Right cardiac atrium (tissue), 5 donors: ENCODE measurements at places on chromosomes 12 and 14.

- no peak for DNase-seq
Observed at GRCh38 chr12:71354871-71355270, 84.7 kb upstream of the LGR5 start.

DNA sequence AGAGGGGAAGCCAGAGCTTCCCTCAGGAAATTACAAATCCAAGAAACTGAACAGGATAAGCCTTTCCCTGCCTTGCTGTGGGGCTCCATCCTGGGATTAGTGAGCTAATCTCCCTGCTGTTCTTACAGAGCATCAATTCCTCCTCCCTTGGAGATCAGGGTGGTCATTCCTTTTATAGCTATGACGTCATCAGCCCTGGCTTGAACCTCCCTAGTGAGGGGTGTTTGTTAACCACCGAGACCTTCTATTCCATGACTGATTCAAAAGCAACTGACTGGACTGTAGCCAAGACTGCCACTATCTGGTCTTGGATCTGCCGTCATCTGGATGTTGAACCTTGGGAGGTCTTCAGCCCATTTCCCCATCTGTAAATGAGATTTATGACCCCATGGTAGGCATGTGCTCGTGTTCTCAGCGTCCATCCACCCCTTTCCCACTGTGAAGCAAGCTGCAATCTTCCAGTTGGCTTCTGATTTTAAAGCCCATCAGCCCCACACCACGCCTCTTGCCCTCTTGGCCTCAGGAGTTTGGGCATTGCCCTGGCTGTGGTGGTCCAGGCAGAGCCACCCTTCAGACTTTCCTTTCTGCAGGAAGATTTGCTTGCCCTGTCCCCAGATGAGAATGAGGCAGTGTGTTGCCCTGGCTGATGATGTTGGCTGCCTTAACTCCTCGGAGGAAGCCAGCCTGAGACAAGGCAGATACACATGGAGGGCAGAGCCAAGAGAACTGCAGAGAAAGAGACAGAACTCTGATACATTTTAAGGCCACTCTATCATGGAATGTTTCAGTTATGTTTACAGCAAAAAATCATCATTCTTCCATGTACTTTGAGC is 59.6 kb upstream of the ACTN1 start:
- peak; percentile 65 for DNase-seq

GRCh38 chr12:46517579-46517962 is 145.0 kb upstream of the SLC38A2 start:
- DNase-seq: no peak

DNA sequence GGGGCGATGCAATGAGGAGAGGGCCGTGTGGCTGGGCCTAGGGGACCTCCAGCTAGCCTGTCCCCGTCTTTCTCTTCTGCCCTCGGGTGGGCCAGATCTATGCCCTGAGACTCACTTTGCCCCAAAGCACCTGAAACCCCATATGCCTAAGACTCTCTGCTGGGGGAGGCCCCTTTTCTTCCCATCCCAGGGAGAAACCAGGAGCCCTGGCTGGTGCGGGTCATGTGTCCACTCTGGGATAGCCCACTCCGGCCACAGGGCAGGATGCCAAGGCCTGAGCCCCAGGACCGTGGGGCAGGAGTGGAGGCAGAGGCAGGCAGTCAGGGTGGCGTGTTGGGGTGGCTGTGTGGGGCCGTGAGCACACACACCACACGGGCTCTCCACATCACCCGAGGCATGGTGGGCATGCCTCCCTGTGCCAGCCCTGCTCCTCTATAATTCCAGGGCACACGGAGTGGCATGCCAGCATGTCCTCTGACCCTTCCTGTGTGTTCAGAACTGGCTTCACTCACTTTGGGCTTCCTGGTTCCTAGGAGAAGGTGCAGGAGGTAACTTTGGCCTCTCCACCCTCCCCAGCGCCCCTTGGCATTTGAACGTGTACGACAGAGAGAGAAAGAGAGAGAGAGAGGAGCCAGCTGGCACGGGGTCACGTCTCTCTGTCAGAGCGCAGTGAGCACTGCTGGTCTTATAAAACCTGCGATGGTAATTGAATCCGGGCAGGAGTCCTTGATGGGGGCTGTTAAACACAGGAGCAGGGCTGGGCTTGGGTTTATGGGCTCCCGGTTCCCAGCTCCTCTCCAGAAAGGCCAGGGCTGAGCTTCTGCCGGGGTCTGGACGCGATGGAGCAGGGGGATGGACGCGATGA is 144.2 kb downstream of the KIF26A start:
- DNase-seq: peak; percentile 51
